ENCODE measurements at places on chromosomes 5 and 9.

- no peak for DNase-seq
These were observed 695.1 kb downstream of the NR2F1-AS1 start for GRCh38 chr5:92885950-92886349.

- DNase-seq = no peak
These were observed 22.3 kb downstream of the FAM78A start for GRCh38 chr9:131253891-131254491.

DNA sequence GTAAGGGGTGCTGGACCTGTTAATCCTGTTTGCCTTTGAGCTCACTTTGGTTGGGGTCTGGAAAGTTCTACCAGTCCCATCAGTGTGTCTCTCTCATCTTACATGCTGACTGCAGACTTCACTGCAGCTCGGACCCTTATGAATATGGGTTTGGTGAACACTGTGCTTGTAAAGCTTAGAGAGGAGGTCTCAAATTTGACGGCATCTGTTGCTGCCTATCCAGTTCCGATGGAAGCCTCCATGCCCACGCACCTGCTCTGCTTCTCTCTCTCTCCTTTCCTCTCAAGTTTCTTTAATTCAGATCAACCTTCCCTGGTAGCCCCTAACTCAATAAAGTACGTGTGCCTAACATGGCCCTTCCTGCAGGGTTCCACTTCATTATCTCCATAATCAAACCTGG is 217.9 kb downstream of the HSPA4 start:
- no peak for DNase-seq

GRCh38 chr9:96680812-96681499 is 25.8 kb upstream of the PRXL2C start:
- no peak for DNase-seq

DNA sequence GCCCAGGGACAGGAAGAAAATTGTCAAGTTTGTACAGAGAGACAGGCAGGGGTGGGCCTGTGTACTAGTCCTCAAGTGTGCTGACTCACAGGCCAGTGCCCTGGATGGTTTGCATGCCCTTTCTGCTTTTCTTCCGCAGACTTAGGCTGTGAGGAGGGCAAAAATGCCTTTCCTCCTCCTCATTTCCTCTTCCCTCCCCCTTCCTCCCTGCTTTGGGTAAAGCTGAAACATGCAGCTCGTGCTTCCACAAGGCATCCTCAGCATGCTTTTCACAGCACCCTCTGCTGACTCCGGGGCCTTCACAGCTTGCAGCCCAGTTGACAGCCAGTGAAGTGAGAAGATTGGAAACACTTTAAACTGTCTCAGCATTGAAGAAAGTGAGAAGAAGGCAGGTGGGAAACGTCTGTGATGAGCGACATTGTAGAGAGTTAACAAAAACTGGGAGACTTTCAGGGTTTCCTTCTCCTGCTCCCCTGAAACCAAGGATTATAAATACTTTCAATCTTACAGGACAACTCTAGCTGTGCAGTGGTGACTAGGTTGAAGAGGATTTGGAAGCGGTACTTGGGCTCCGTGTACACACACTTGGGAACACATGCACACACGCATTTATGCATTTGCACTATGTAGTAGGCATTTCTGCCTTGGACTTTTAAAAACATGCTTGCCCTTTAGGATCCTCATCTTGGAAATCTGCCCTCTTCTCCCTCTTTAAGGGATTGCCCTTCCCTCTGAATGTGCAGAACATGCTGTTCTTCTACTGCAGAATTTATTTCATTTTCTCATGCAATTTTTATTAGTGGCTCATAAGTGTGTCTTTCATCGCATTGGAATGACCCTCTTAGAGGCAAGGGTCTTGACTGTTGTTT is 138.8 kb downstream of the GRIA1 start:
- DNase-seq = no peak

- no peak for DNase-seq
These were observed 536.6 kb downstream of the PDE4D start for GRCh38 chr5:59356813-59357380.

- DNase-seq = no peak
These were observed 2.9 kb upstream of the ADGRV1 start for GRCh38 chr5:90555666-90556065.

- no peak for DNase-seq
These were observed 28.4 kb downstream of the RFX3 start for GRCh38 chr9:3497401-3497800.

Measured in stimulated activated CD4-positive, alpha-beta T cell treated with anti-CD3 and anti-CD28 coated beads, Interleukin-4, amount 100 ng/mL, for 4 hours (primary cell).